ENCODE measurements at places on chromosomes 13 and 19.

GRCh38 chr19:48493718-48494401, 17.8 kb downstream of the LMTK3 start:
- DNase-seq: no peak

GRCh38 chr13:31956980-31957644, 74.5 kb upstream of the FRY start:
- DNase-seq: no peak

- no peak for DNase-seq
Measured at GRCh38 chr13:51551416-51551815, 32.8 kb upstream of the WDFY2 start.

GRCh38 chr13:76853481-76853880, 32.7 kb downstream of the KCTD12 start:
- no peak for DNase-seq

- no peak for DNase-seq
Measured at GRCh38 chr19:46180701-46181387, 32.8 kb downstream of the IGFL2 start.

DNA sequence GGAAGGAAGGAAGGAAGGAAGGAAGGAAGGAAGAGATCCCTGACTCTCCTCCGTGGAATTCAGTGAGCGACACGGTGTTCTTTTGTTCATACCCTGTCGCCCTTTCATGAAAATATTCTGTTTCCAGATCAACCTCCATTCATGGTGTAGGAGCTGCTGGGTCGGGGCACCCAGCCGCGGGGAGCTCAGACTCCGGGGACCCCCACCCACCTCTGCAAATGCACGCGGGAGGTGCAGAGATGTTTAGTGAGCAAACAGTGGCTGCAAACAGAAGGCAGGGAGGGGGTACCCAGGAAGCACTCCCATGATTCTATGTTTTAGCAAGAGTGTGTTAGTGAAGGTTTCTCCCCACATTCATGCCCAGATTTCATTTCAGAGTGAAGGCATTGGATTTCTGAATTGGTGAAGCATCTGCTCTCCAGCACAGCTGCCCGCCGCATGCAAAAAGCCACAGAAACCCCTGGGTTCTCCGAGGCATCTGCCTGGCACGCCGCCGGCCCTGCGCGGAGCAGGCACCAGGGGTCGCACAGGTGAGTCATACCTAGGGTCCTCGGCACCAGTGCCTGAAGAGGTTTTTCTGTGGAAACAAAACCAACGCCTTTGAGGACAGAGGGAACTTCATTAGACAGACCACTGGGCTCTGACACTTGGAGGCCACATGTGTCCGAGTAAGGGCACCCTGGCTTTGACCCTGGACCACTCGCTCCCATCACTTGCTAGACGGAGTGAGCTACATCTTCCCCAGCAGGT, 80.6 kb downstream of the ZNF557 start:
- no peak for DNase-seq

DNA sequence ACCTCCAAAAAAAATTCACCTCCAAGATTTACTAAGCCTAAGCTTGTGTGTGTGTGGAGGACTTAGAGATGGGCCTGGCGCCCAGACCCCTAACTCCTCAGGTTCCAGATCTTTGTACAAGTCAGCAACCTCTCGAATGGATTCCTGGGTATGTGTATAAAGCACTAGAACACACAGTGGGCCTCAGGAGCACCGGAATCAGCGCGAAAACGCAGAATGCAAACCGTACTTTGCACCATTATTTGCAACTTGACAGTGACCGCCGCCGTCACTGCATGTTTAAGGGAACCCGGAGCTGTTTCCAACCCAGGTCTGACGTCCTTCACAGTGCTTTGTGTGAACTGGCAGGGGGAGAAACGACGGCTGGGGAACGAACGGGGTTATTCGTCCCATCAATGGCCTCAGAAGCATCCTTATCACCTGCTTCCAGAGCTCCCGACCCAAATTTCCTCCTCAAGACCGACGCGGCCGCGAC, 688 bp downstream of the ZNF606 start:
- DNase-seq: no peak

DNA sequence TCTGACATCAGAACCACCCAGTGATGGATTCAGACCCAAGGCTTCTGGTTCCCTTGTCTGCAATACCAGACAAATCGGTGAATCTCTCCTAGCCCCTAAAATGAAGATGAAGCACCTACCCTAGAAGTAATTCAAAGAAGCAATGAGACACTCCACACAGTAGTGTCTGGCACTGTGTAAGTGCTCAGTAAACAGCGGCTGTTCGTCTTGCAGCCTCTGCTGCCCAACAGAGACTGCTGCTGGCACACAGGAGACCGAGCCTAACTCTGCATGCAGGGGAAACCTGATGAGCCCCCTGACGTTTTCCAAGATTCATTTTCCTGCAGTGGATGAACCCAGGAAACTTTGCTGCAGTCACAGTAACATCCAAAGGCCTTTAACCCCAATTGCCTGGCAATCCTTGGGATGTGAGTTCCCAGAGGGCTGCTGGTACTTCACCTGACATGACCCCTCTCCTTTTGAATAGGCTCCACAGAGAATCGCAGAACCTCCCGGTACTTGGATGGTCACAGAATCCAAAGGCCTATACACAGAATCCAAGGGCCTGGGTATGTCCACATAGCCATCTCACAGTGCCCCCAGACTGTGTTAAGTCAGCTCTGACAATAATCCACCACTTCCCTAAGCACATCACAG, 6.7 kb downstream of the MED26 start:
- no peak for DNase-seq

DNA sequence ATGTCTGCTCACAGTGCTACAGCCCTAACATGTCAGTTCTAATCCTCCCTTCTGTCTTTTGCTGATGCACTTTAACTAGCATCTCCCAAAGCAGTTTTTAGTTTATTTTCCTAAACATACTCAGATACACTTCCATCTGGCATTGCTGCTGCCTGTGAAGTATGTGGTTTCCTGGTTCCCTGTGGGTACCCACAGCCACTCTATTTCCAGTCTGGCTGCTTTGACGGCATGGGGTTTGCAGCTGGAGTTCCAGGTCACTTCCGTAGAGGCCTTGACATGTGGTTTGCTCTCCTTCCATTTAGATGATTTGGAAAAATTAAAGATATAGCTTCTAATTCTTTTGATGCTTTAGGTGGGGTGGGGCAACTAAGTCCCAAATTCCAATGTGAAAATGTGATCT, 375.5 kb downstream of the PCDH20 start:
- DNase-seq: no peak

- no peak for DNase-seq
Measured at GRCh38 chr19:41917676-41918075, 10.6 kb downstream of the ERFL start.

DNA sequence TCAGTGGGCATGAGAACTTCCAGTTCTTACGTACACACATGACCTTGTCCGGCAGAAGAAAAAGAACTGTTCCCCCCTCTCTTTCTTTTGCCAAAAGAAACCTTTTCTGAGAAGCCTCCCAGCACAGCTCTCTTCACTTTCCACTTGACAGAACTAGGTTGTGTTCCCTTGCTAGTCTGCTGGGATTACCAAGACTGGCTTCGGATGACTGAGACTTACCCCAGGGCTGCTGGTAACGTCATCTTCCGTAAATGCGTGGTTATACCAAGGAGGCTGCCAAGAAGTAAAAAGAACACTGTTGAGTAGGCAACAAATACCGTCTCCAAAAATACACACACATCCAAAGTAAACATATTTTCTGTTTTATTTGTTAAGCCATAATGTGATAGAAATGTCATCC, 908.2 kb downstream of the EFNB2 start:
- DNase-seq: no peak

GRCh38 chr13:112456138-112457056, 80.2 kb downstream of the SPACA7 start:
- DNase-seq: no peak

GRCh38 chr19:13102666-13103580, at the start of gene LYL1:
LYL1 (minus strand) TSS chr19:13102858; CDS start chr19:13101171, 1,687 bp downstream.
- DNase-seq: no peak

GRCh38 chr13:114338959-114339358, 24.7 kb downstream of the CHAMP1 start:
- no peak for DNase-seq

DNA sequence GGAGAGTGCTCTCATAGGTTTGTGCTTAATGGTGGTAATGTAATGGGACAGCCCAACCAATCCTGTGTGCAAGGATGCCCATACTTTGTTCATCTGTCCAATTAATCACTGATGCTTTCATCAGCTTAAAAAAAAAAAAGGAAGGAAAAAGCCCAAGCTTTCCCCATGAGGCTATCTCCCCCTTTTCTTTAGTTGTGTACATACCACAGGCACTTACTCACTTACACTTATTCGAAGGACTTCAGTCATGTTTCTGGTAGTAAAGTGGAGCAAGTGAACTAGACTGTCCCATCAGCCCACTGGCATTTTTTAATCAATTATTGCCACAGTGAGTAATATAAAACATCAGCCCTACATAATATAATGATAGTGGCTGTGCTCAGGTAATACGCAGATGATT, 183.5 kb upstream of the UFM1 start:
- no peak for DNase-seq
